H4 (cell line): ENCODE measurements at places on chromosomes 11 and 22.

DNA sequence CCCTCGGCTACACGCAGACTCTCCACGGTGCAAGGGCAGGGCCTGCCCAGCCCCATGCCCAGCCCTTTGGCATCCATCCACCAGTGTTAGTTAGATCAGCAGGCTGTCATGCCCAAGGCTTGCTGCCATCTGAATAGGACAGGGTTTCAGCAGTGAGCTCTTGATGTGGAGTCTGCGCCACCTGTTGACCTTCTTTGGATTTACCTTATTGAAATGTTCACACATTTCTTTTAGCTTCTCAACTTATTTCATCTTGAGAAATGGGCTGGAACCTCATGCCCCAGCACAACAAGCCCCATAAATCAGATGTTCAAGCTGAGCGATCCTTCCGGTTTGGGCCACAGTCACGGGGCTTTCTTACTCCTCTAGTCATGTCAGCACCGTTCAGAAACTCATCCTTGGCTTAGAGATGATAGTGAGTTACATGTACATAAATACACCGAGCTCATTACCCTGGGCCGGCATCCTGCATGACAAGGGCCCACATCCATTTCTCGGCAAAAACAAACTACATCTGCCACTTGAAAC, 61.7 kb downstream of the PARVB start:
- peak; percentile 58 for DNase-seq

GRCh38 chr11:85764796-85765195, 46.1 kb downstream of the SYTL2 start:
- no peak for DNase-seq

DNA sequence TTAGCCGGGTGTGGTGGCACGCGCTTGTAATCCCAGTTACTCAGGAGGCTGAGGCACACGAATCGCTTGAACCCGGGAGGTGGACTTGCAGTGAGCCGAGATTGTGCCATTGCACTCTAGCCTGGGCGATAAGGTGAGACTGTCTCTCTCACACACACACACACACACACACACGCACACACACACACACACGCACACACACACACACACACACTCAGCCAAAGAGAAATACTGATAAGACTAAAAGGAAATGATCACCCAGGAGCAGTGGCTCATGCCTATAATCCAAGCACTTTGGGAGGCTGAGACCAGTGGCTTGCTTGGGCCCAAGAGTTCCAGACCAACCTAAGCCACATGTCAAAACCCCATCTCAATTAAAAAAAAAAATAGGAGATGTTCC, 20.8 kb downstream of the HSPA8 start:
- DNase-seq, result no peak

GRCh38 chr11:115528225-115528624, 24.0 kb upstream of the CADM1 start:
- DNase-seq, result no peak

- DNase-seq, result no peak
Observed at GRCh38 chr11:97614606-97615005, 1224.8 kb downstream of the JRKL start.

GRCh38 chr11:21174781-21175180, 505.4 kb downstream of the NELL1 start:
- no peak for DNase-seq

- DNase-seq, result peak; percentile 23
Observed at GRCh38 chr11:82533628-82534327, 199.9 kb downstream of the FAM181B start.

GRCh38 chr11:115965767-115966504, 461.7 kb upstream of the CADM1 start:
- DNase-seq, result peak; percentile 53

DNA sequence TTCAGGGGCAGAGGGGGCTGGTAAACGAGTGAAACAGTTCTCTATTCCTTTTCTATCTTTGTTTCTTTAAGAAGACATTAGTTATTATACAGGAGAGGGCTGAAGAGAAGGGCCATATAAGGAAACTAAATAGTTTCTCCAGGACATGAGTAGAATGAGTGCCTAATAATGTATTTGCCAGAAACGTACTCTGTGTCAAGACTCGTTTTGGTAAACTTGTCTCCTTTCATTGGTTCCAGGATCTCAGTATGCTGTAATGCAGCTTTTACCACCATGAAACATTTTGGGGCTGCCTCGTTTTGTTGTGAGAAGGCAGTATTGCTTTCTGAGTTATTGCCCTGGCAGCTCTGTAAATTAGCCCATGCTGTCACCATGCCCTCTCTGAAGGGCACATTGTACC, 51.7 kb downstream of the POLD3 start:
- no peak for DNase-seq

DNA sequence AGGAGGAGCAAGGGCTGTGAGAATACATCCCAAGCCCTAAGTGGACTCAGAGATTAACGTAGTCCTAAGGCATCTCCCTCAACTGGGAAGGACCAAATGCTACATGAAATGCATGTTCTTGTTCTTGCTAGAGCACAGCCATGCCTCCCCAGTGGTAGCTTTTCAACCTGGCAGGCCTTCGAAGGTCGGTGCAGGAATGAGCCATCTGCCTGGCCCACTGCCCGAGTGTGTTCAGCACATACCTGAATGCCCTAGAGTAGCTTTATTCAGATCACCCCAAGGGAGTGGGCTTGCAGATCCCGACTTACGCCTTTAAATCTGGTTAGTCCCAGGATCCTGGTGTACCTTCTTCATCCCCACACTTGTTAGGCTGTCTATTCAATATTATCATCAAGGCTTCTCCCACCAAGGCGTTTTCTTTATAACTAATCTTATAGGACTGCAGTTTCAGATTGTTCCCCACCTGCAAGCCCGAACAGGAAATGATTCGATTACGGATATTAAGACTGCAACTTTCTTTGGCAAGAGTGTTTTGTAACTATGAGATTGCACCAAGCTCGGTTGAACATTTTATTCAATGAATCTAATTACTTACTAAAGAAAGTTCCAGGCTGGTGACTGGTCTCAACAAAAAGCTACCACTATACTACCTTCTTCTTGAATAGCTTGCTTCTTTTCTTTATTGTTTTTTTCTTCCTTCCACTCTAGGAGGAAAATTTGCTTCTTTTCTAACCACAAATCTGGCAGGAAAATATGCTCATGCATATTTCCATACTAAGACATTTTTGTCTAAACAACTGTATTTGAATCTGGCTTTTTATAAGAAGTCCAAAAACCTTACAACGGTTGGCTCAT, 115.6 kb downstream of the SGSM3 start:
- DNase-seq, result no peak

DNA sequence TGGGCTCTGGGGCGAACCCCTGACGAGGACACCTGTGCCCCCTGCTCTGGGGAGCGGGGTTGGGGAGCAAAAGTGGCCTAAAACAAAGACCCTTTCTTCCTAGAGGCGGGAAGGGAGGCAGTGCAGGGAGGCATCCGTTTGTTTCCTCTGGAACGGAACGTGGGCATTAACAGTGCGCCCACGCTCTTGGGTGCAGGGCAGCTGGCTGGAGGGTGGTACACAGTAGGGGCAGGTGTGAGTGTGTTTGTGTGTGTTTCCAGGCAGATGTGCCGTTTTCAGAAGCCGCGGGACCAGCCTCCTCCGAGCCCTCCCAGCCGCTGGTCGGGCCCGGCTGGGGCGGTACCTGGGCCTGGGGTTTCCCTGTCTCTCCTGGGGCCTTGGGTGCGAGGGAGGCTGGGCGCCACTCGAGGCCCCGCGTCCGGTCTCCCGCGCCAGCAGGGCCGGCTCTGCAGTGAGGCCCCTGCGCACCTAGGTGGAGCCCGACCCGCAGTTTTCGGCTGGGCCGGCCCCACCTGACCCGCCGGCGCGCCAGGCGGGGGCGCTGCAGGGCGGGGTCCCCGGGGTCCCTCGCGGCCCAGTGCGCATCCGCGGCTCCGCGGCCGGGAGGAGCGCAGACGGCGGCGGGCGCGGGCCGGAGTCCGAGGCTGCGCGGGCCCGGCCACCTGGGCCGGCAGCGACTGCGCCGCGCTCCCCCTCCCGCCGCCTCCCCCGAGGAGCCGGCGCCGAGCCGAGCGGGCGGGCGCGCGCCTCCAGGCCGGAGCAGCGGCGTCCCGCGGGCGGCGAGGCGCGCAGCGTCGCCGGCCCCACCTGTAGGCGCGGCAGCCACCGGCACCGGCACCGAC, 1252.7 kb downstream of the BRD1 start:
- DNase-seq, result peak; percentile 61

DNA sequence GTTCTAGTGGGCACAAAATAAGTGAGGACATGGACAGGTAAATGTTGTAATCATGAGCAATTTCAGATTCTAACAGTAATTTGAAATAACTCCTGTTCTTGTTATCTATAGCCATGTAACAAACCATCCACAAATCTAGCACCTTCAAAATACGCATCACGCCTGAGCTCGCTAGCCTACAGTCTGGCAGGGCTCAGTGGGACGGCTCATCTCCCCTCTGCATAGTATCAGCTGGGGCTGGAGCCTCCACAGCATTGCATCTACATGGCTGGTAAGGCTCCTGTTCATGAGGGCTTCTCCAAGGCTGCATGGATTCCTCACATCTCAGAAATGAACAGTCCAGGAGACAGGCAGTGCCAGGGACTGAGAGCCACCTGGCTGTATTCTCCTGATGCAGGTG, 112.6 kb downstream of the KCNQ1 start:
- DNase-seq, result no peak

DNA sequence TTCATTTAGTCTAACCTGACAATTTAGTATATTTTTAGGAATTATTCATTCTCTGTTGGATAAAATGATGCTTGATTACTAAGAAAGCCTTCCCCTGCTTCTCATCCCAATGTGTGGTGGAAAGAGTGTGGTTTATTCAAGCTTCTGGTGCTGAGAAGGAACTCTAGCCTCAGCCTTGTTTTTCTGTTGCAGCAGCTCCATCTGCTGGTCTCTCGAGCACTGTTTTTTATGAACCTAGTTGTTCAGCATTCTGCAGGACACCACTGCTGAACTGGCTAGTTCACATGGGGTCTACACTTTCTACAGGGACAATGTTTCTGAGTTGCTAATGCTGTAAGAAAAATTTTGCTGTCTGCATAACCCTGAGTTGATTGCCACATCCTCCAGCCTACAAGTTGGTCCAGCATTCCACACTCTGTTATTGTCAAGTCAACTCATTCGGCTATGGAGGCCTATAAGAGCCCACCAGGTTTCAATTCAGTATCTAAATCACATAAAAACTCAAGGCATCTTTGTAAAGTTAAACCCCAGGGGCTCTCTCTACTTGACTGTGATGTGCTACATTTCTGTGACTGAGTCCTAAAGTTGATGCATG, 14.3 kb downstream of the OR2AG2 start:
- DNase-seq, result peak; percentile 53

GRCh38 chr11:44113572-44113971, 18.1 kb downstream of the EXT2 start:
- DNase-seq, result no peak

GRCh38 chr22:47123006-47123826, 360.8 kb downstream of the TBC1D22A start:
- no peak for DNase-seq

GRCh38 chr22:47152938-47153337, 390.5 kb downstream of the TBC1D22A start:
- DNase-seq, result no peak

- DNase-seq, result no peak
Observed at GRCh38 chr11:125272092-125272491, 107.5 kb downstream of the PKNOX2 start.

GRCh38 chr11:105315287-105315686, 175.7 kb upstream of the CARD18 start:
- DNase-seq, result no peak

- DNase-seq, result peak; percentile 58
Observed at GRCh38 chr11:113906038-113906437, 1.4 kb downstream of the HTR3B start.

DNA sequence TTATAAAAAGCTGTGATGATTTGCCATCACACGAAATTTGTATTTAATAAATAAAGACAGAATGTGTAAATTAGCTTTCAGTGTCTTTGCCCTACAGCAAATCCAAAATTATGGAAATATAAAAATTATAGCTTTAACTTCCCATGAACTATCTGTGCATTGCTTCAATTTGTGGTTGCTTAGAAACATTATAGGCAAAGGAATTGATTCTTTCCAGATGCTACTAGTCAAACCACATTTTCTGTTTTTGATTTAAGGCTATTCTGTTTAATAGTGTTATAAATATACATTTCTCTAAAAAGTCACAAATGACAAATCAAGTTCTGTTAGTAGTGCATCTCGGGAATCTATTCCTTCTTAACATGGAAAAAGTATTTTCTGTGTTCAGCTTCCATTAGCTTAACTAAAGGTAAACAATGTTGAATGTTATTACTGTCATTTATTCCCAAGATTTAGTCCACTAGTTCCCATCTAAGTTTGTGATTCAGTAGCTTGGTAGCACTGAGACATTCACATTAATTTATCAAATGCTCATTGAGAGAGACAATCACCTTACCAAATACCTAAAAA, 1086.3 kb upstream of the CCDC90B start:
- DNase-seq, result no peak

- no peak for DNase-seq
Observed at GRCh38 chr22:49855251-49855911, 1.7 kb downstream of the ZBED4 start.

DNA sequence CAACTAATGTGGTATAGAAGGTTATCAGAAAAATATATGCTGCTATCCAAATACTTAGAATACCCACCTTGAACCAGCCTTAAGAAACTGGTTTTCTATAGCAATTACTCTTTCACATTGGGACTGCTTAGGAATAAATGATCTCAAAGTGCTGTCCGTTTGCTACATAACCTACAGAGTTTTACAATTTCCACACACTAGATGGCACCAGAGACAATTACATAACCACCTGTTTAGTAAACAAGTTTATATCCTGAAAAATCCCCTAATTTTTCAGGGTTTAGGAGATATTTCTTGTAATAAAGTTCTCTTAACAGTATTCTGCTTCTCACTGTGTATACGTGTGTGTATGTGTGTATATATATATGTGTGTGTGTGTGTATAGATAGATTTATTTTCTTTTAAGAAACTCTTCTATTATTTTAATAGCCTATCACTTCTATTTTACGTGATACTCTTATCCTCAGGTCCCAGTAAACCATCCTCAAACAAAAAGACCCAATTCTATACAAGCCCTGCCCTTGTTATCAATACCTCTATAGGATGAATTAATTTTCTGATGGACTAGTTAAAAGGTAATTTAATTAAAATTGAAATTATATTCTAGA, 6.7 kb upstream of the OR5I1 start:
- DNase-seq, result peak; percentile 28

GRCh38 chr22:23769321-23769965, 1.7 kb upstream of the CHCHD10 start:
- no peak for DNase-seq

- DNase-seq, result no peak
Observed at GRCh38 chr11:133828871-133829270, 16.4 kb downstream of the SPATA19 start.

GRCh38 chr11:43576320-43576802, 104.2 kb upstream of the HSD17B12 start:
- DNase-seq, result no peak

GRCh38 chr22:47071078-47071806, 308.8 kb downstream of the TBC1D22A start:
- no peak for DNase-seq
